ENCODE measurements at places on chromosomes 7 and 10.

DNA sequence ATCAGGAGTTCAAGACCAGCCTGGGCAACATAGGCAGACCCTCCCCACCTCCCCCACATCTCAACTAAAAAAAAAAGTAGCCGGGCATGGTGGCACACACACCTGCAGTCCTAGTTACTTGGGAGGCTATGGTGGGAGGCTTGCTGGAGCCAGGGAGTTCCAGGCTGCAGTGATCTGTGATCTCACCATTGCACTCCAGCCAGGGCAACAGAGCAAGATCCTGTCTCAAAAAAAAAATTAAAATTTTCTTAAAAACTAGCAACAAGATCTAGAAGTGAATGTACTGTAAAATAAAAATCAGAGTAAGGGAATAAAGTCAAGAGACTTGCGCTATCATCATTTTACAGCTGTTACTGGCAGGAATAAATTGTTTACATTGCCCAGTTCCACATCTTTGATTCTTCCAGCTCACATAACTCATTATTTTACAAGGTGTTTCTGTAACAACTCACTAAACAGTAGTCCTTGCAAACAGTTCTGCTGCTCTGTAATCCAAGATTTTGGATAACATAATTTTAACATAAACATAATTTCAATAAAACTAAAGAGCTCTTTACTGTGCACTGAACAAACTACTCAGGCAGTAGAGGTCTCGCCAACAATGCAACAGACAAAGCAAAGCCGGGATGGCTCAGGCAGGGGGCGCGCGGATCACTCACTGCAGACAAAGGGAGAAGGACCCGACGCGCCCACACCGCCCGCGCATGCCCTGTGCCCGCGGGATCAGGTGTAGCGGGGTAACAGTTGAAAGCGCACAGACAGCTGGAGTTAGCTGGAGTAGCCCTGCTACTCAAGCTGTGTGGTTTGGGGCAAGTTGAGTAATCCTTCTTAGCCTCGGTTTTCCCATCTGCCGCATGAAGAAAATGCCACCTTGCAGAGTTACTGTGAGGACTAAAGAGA, 73.3 kb upstream of the NFE2L3 start:
- peak; percentile 70 for DNase-seq

GRCh38 chr10:122333037-122333436, 41.5 kb upstream of the PLEKHA1 start:
- DNase-seq: no peak

DNA sequence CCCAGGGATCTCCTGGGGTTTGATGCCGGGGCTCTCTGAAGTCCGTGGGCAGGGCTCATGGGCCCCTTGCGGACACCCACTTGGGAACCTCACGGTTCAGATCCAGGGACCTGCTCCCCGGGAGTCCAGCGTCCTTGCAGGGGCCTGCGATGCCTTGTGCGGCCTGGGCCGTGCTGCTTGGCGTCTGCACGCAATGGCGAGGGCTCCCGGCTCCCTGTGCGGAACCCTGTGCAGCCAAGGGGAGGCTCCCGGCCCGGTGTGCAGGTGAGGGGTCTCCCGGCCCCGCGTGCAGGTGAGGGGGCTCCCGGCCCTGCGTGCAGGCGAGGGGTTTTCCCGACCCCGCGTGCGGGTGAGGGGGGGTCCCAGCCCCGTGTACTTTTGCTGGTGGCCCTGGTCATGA, 146.7 kb downstream of the DNAJB6 start:
- DNase-seq: no peak

GRCh38 chr10:27611236-27611635, 107.1 kb downstream of the RAB18 start:
- DNase-seq: no peak

- DNase-seq: no peak
Observed at GRCh38 chr7:105002-105401, 87.4 kb upstream of the FAM20C start.

DNA sequence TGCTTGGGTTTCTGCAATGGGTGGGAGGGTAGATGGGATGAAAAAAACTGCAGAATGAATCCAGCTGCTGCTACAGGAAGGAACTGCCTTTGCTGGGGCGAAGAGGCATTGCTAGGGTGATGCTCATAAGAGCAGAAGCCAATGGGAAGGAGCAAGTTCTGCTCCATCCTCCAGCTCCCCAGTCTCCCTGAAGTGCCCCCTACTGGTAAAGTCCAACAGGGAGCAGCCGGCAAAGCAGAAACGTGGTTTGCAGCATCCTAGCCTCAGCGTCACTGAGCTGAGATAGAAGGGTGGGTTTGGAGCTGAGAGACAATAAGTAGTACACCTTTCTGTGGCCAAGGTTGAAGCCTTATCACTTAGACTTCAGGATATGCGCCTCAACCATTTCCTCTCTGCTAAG, 220.5 kb downstream of the CCSER2 start:
- no peak for DNase-seq

- no peak for DNase-seq
Observed at GRCh38 chr10:124091646-124092249, 1.6 kb downstream of the CHST15 start.
